ENCODE measurements at places on chromosomes 3 and 15. TPM values are rescaled to one million over a fixed set of nuclear protein-coding genes. Genes with fewer than 3 reads are reported as not detected.

CACNA2D3 gene
- polyA plus RNA-seq, result 1.8 TPM

UBAP1L gene
- 5.7 TPM for polyA plus RNA-seq

CLDN16 gene
- polyA plus RNA-seq, result 0.05 TPM

GOLGA8G gene
- polyA plus RNA-seq, result not detected

CPNE9 gene
- polyA plus RNA-seq, result not detected

CHRM5 gene
- polyA plus RNA-seq, result not detected

SIN3A gene
- polyA plus RNA-seq, result 10.4 TPM

CCDC33 gene
- polyA plus RNA-seq, result not detected

MYRIP gene
- polyA plus RNA-seq, result 0.55 TPM

Data from esophagus (tissue), 2 donors.